NCI-H460 (cell line): ENCODE measurements at places on chromosomes 3 and 15. TPM values are rescaled to one million over a fixed set of nuclear protein-coding genes. Genes with fewer than 3 reads are reported as not detected.

DNA sequence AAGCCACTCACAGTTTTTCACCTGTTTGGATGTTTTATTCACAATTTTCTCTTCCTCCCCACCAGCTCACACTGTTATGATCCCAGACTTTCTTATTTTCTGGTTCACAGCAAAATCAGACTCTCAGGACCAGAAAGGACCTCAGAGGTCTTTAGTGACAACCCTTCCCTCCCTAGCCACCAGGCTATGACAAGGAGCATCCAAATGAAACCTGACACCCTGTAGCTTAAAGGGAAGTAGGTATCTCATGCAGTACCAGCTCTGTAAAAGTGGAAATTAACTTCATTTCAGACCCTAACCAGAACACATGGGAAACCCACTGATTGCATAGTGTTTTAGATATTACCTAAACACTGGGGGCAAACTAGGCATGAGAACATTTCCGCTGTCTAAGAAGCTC is 45.3 kb downstream of the ATP13A5 start:
- no peak for DNase-seq

The THPO gene
- not detected in 2 replicates for total RNA-seq

DNA sequence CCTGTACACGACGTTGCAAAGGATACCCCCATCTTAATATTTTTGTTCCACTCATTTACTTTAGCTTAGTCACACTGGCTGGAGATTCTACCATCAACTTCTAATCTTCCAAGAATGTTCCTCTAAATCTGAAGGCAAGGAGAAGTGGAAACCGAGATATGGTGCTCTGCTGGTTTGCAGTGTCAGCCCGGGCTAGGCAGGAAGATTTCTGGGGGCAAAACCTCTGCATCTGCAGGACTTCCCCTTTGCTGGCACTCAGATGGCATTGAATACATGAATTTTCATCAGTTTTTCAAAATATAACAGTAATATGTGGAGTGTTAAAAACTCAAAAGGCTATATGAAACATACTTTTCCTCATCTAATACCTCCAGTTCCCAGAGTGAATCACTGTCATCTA is 240.4 kb downstream of the RPLP1 start:
- no peak for DNase-seq

DNA sequence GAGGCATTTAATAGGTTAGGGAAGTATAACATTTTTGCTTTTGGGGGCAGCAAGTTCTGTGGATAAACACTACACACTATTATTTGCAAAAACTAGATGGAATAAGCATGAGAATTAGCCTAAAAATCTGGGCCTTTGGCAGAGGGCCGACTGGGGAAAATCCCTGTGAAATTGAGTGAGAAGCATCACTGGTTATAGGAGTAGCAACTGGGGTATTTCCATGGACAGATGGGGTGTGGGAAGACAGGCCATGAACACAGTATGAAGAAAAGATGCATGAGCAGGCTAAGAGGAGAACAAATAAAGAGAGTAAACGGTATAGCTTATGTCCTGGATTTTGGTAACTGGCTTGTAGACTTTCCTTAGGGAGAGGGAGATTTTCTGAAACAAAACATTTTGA is 32.9 kb upstream of the CSPG5 start:
- DNase-seq: no peak

- no peak for DNase-seq
Measured at GRCh38 chr3:122295266-122296062, 29.6 kb upstream of the CSTA start.

DNA sequence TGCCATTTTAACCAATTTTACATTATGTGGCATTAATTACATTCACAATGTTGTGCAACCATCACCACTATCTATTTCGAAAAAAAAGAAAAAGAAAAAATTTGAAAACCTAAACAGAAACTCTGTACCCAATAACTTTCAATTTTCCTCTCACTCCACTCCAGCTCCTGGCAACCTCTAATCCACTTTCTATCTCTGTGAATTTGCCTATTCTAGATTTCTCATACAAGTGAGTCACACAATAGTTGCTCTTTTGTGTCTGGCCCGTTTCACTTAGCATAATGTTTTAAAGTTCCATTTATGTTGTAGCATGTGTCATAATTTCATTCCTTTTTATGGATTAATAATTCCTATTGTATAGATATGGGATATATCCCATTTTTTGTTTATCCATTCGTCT is 53.3 kb upstream of the TBC1D5 start:
- DNase-seq: no peak
